Kidney tubule cell (primary cell): ENCODE measurements at places on chromosomes 16 and 17.
A peak's percentile ranks its signal among the peaks of the same experiment; 100 is the strongest.

DNA sequence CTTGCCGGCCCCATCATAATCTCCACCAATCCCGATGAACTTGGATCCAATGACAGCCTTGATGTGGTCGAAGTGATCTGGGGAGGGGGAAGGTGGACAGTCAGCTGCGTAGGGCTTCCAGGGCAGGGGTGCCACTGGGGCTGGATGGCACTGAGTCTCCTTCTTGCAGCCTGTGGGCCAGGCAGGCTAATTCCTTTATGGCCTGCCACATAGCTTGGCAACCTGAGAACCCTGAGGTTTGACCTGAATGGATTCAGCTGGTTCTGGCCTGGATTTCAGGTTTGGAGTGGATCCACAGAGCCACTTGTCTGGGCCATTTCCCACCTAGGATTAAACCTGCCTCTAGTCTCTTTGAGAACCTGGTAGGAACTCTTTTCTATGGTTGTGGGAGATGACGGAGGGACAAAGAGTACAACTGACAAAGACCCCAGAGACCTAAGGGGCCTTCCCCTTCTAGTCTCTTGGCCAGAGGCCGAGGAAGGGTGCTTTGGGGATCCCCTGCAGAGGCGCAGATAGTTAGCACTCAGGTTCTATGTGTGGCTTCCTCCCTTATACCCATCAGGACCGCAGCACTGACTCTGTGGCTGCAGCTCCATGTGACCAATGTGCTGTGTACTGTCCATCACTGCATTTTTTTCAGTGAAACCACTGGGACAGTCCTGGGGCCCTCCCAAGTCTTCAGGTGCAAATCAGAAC lies 9.2 kb upstream of the DPEP3 start:
- DNase-seq, result no peak

DNA sequence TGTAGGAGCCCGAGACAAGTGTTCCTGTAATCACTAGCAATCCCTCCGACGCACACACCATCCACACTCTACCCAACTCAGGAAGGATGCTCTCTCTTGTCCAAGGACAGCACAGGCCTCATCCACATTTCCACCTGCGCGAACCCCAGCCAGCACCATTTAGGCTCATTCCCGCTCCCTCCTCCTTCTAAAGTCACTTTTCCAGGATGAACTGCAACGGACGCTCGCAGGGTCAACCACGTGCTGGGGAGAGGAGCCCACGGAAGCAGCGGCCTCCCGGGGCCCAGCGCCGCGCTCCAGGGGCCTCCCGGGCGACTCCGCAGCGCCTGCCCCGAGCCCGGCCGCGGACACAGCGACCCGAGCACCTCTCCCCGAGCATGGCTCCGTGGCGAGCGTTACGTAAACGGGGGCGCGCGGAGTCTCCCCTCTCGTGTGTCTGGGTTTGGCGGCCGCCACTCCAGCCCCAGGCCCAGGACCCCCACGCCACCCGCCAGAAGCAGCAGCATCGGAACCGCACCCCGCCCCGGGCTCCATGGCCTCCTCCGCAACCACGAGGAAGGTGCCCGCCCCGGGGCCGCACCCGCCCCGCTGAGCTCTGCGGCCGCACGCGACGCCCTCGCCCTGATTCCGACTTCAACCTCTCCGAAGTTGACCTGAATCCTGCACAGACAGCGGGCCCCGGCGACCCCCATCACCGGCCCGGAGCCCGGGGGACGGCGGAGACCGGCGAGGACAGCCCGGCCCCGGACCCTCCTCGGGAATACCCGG lies 668 bp downstream of the USP36 start:
- peak; percentile 44 for DNase-seq

- peak; percentile 96 for DNase-seq
Observed at GRCh38 chr17:41496803-41497484, 7.2 kb upstream of the KRT36 start.

DNA sequence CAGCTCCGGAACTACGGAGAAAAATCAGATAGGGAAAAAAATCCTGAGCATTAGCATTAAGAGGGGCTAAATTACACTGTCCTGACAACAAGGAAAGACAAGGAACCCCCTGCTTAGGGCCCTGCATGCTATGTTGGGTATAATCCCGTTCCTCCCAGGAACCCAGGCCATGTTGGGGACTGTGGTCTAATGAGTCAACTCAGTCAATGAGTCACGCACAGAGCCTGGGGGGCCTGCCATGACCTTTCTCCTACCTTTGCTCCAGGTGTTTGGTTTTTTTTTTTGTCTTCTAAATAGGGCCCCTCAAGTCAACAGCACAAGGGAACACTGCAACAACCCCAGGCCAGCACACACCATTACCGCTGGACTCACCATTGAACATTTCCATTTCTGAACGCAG lies 8.9 kb upstream of the ZNF200 start:
- peak; percentile 10 for DNase-seq

DNA sequence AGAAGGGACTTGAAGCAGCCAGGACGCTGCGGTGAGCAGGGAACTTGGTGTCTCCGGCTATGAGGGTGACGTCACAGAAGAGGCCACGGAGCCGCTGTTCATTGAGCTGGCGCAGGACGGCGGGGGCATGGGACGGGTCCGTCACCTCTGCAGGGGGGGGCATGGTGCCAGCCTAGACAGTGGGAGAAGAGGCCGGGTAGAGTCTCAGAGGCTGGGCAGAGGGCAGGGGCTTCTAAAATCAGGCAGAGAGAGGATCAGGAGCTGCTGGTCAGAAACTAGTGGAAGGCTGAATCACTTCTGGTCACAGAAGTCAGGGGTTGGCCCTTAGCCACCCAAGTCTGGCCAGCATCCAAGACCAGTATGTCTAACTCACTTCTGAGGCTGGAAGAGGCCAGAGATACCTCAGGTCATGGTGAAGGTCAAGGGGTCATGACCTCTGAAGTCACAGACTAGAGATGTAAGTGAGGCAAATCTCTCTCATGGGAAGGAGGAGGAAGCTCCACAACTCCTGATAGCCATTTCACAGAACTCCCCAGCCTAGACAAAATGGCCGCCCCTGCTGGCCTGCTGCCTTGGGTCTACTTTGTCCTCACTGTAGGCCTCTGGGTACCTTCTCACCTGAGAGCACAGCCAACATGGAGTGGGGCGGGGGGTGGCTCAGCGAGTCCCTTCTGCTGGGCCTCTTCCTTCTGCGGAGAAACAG lies 12.6 kb downstream of the ZBTB4 start:
- peak; percentile 64 for DNase-seq

GRCh38 chr17:13635951-13636350 lies 34.2 kb upstream of the HS3ST3A1 start:
- DNase-seq, result no peak

GRCh38 chr16:88508868-88509748 lies 56.0 kb downstream of the ZFPM1 start:
- no peak for DNase-seq

DNA sequence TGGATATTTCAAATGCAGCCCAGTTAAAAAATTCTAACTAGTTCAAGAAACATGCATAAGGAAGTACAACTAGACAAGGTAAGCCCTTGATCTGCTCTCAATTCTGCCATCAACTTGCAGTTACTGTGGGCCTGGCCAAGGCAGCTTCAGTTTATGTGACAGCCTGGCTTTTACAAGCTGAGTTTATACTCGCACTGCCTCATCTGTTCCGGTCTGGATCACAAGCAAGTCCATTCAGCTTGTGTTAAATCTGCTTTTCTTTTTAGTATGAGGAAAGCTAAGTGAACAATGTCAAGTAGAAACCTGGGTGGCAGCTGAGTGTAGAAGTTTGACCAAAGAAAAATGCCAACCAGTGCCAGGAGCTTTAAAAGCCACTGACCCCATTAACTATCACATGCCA lies 76.6 kb upstream of the CORO6 start:
- DNase-seq, result peak; percentile 33

- DNase-seq, result no peak
Observed at GRCh38 chr17:31585280-31585630, 193.8 kb downstream of the RAB11FIP4 start.

DNA sequence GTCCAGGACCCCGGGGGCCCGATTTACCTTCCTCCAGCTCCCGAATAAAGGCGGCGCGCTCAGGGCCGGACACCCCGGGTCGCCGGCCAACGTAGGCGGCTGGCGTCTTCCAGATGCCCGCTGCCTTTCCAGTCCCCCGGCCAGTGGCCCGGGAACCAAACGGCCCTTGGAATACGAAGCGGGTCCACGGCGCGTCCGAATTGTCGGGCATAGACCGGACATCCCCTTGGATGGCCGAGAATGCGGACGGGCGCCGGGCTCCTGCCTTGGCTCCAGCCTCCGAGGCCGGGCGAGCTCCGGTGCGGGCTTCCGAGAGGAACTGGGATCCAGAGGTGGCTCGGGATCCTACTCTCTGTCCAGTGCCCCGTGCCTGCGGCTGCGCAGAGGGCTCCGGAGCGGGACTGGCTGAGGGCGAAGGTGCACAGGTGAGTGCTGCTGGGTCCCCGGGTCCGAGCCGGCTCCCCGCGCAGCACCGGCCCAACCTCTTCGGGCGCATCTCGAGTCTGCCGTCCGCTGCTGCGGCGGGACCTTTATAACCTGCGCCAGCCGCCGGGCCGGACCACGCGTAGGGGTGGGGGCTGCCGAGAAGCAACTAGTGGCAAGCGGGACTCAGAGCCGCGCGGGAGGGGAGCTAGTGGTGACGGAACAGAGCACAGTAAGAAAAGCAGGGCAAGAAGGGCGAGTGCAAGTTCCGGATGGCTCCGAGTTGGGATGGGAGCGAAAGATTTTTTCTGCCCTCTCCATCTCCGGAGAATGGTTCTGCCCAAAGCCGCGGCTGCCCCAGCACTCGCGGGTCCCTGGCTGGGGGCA lies at the start of gene HAP1:
Gene HAP1 (minus strand): TSS at position 505 of the 810 bp plus-strand sequence. CDS start 9 bp downstream, at position 496.
- DNase-seq, result peak; percentile 44

GRCh38 chr16:10514369-10515055 lies 65.9 kb downstream of the EMP2 start:
- peak; percentile 55 for DNase-seq

GRCh38 chr17:11284811-11285210 lies 43.8 kb downstream of the SHISA6 start:
- DNase-seq, result no peak

DNA sequence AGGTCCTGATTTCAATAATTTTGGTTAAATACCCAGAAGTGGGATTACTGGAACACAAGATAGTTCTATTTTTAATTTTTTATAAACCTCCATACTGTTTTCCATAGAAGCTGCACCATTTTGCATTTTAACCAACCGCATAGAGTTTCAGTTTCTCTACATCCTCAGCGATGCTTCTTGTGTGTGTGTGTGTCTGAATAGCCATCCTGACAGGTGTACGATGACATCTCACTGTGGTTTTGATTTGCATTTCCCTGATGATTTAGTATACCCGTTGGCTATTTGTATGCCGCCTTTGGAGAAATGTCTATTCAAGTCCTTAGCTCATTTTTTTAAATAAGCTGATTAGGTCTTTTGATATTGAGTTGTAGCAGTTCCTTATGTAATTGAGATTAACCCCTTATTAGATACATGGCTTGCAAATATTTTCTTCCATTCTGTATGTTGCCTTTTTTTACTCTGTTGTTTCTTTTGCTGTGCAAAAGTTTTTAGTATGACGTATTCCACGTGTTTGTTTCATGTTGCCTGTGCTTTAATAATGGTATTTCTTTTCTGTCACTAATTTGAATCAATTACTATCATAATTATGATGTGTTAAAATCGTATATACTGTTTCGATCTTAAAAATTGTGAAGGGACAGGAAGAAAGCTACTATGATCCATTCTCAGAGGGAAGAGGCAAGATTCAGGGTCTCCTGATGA lies 227.2 kb upstream of the MON1B start:
- DNase-seq, result no peak

DNA sequence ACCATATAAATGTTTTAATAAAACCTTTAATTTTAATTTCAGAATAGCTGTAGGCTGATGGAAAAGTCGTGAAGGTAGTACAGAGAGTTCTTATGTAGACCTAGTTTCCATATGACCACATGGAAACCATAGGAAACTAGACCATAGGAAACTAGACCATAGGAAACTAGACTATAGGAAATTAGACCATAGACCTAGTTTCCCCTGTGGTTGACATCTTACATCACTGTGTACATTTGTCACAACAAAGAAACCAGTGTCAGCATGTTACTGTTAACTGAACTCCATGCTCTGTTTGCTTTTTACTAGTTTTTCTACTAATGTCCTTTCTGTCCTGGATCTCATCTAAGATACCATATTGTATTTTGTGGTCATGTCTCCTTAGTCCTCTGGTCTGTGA lies 14.6 kb downstream of the NUDT7 start:
- no peak for DNase-seq

DNA sequence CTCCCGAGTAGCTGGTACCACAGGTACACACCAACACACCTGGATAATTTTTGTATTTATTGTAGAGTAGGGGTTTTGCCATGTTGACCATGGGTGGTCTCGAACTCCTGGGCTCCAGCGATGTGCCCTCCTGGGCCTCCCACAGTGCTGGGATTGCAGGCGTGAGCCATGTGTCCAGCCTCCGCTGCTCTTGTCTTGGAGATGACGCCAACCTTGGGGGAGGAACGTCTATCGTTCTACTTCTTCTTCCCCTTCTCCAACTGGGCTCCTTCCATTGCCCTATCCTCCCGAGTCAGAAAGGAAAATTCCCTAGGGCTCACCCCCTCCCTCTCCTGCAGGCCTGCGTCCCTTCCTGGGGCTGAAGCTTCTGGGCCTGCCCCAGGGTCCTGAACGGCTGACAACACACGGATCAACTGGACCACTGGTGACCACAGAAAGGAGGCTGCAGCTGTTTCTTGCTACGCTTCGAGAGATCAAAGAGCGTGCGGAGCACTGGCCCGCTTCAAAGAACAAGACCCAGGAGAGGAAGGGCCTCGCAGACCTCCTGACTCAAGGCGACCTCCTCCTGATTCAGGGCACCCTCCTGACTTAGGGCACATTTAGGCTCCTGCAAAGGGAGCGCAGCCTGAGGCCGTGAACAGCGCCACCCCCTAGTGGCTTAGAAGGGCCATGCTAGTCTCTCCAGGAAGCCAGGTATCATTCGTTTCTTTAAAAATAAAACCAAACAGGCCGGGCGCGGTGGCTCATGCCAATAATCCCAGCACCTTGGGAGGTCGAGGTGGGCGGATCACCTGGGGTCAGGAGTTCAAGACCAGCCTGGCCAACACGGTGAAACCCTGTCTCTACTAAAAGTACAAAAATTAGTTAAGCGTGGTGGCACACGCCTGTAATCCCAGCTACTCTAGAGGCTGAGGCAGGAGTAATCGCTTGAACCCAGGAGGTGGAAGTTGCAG lies 48.5 kb upstream of the HELZ start:
- DNase-seq, result peak; percentile 74

- DNase-seq, result no peak
Observed at GRCh38 chr17:10251212-10251948, 53.0 kb upstream of the GAS7 start.

DNA sequence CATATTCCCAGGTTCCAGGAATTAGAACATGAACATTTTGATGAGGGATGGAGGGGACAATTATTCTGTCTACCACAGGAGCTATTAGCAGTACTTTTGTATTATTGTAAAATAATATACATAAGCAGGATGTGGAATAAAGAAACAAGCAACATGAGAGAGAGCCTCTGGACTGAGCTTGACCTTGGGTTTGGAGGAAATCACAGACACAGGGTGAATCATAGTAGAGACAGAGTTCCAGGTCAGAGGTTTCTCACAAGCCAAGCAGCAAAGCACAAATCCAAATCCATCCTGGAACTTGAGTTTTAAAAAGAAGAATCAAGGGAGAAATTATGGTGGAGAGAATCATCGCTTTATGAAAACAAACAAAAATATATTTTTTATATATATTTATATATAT lies 5.1 kb downstream of the KRT31 start:
- DNase-seq, result peak; percentile 61

- no peak for DNase-seq
Observed at GRCh38 chr16:28475221-28475620, 3.1 kb upstream of the NPIPB7 start.

GRCh38 chr16:86598607-86599565 lies 20.5 kb downstream of the FOXL1 start:
- peak; percentile 21 for DNase-seq
